Effector memory CD8-positive, alpha-beta T cell (primary cell): ENCODE measurements at places on chromosomes 4 and X.

DNA sequence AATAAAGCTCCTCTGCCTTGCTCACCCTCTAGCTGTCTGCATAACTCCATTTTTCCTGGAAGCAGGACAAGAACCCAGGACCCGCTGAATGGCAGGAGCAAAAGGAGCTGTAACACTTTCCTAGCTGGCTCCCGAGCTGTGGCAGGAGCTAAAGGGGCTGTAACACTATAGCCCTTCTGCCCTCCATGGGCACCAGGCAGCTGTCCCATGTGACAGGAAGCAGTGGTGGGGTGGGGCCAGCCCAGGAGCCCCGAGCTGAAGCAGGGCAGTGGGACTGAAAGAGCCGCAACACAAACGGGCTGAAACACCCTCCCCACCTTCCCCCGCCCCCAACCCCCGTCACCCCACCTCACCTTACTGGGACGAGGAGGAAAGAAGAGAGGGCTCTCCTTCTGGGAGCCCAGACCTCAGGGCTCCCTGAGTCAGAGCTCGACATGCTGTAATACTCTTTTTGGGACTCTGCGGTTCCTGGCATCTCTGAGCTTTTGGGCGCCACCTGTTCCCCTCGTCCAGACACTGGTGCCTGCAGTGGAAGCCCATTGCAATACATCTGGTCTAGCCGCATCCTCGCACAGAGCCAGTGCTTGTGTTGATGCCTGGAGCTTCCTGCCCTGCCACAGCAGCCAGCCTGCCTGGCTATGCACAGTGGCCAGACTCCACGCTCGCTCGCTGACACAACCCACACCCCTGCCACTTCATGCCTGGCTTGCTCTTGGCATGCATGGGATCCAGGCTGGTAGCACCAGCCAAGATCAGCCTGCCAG, 39.4 kb downstream of the PPM1K start:
- peaks cover 11% of the 10 kb centered on the region for H3K4me1 ChIP-seq
- H3K36me3 ChIP-seq = no peaks in the 10 kb centered on the region
- H3K27ac ChIP-seq = peak overlapping the region; percentile 88
- H3K27me3 ChIP-seq = no peaks in the 10 kb centered on the region
- peak; percentile 20 for DNase-seq

DNA sequence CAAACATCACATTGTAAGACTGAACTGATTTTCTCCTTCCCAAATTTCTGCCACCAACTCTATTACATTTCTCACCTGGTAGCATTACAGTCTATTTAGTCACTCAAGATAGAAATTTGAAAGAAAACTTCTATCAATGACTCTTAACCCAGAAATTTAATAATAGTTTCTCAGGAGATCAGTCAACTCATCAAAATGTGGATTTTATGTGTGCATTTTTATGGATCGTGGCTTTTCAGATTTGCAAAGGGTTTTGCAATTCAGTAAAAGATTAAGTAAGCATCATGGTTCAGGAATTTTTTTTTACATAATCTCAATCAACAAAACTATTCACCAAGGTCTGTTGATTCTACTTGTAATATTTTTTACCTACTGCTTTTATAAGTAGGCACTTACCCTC, 111.1 kb downstream of the CFAP299 start:
- H3K4me3 ChIP-seq = no peak overlapping the region
- H3K36me3 ChIP-seq = no peaks in the 10 kb centered on the region
- H3K4me1 ChIP-seq = no peaks in the 10 kb centered on the region
- no peaks in the 10 kb centered on the region for H3K27me3 ChIP-seq

DNA sequence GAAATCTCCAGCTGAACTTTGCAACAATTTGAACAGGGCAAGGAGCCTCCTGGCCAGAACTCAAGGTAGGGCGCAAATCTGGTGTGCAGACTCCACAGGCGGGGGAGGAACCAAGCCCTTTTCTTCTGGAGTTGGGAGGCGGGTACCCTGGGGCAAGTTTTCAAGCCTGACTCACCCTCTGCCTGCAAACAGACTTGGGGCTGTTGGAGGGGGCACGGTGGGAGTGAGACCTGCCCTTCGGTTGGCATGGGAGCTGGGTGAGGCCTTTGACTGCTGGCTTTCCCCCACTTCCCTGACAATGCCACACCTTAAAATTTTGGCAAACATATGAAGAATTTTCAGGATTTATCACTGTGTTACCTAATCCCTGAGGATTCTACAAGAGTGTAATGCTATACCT, 709.8 kb upstream of the DIAPH2 start:
- no peaks in the 10 kb centered on the region for H3K36me3 ChIP-seq
- no peaks in the 10 kb centered on the region for H3K4me1 ChIP-seq
- no peaks in the 10 kb centered on the region for H3K27me3 ChIP-seq
- no peak for DNase-seq
- H3K27ac ChIP-seq = no peak overlapping the region
- no peak overlapping the region for H3K4me3 ChIP-seq

GRCh38 chr4:168833881-168834280, 176.2 kb downstream of the CBR4 start:
- H3K4me3 ChIP-seq = no peak overlapping the region
- H3K27me3 ChIP-seq = peaks cover 64% of the 10 kb centered on the region
- no peaks in the 10 kb centered on the region for H3K36me3 ChIP-seq
- no peak overlapping the region for H3K27ac ChIP-seq
- peaks cover 11% of the 10 kb centered on the region for H3K4me1 ChIP-seq
- no peak for DNase-seq

GRCh38 chr4:66284991-66285451, 614.7 kb upstream of the EPHA5 start:
- no peaks in the 10 kb centered on the region for H3K27me3 ChIP-seq
- H3K36me3 ChIP-seq = no peaks in the 10 kb centered on the region
- no peak for DNase-seq
- no peak overlapping the region for H3K27ac ChIP-seq
- H3K4me3 ChIP-seq = no peak overlapping the region
- no peaks in the 10 kb centered on the region for H3K4me1 ChIP-seq

DNA sequence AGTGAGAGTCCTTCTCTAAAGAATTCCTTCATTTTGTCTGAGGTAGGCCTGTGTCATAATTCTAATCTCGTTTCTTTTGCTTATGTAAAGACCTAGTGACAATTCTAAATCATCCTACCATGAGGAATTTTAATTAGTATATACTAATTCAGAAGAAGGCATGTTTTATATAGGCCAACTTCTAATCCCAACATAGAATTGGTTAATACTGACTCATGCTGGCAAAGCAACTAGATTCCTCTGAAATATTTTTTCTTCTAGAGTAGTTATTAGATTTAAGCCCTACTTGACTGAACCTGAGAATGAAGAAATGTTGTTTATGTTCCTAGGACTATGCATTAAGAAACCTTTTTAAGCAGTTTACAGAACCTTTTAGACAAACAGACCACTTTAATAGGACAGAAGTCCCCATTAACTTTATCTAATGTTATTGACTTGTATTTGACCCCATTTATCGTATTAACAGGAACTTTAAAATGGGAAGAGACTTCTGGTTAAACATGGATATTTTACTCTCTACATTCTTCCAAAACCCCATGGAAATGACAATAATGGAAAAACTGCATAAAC, 56.1 kb upstream of the EIF1AX start:
- H3K27me3 ChIP-seq = no peaks in the 10 kb centered on the region
- peak overlapping the region; percentile 86 for H3K27ac ChIP-seq
- no peak for DNase-seq
- H3K36me3 ChIP-seq = peaks cover 60% of the 10 kb centered on the region
- H3K4me3 ChIP-seq = no peak overlapping the region
- peaks cover 6% of the 10 kb centered on the region for H3K4me1 ChIP-seq

DNA sequence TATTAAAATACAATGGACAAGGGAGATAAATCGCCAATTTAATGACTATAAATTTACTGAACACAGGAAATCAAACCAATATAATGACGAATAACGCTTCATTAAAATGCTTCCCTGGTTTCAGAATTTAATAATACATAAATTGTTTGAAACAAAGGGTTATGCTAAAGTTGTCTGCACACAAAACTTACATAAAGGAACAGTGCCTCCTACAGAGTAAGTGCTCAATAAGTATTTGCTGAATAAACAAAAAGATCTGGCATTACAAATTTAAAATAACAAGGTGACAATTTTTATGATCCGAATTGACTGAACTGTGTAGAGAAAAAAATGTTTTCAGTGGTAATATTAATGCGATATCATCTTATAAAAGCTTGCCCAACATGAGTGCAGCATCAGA, 69.6 kb downstream of the NOCT start:
- peaks cover 18% of the 10 kb centered on the region for H3K4me1 ChIP-seq
- no peaks in the 10 kb centered on the region for H3K27me3 ChIP-seq
- H3K4me3 ChIP-seq = peak overlapping the region; percentile 100
- DNase-seq = no peak

DNA sequence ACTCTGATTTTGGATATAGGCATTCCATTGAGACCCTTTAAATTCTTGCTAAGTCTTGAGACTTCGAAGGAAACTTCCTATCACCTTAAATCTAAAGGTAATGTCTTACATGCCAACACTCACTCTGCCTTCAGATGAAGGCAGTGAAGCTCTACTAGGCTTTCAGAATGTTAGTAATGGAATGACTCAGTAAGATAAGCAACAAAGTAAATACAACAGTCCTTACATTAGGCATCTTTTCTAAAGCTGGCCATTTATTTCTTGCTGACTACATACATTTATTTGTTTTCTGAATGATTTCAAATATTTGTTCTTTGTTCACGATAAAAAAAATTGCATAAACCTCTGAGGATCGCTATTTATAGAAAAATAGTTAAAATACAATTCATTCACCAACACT, 43.5 kb downstream of the ASIC5 start:
- H3K27me3 ChIP-seq = peaks cover 9% of the 10 kb centered on the region
- no peaks in the 10 kb centered on the region for H3K4me1 ChIP-seq
- no peak for DNase-seq

GRCh38 chr4:110248100-110248499, 49.7 kb upstream of the ELOVL6 start:
- H3K27me3 ChIP-seq = peaks cover 6% of the 10 kb centered on the region
- no peaks in the 10 kb centered on the region for H3K4me1 ChIP-seq
- no peak for DNase-seq
- H3K4me3 ChIP-seq = no peak overlapping the region
- H3K27ac ChIP-seq = peak overlapping the region; percentile 51

DNA sequence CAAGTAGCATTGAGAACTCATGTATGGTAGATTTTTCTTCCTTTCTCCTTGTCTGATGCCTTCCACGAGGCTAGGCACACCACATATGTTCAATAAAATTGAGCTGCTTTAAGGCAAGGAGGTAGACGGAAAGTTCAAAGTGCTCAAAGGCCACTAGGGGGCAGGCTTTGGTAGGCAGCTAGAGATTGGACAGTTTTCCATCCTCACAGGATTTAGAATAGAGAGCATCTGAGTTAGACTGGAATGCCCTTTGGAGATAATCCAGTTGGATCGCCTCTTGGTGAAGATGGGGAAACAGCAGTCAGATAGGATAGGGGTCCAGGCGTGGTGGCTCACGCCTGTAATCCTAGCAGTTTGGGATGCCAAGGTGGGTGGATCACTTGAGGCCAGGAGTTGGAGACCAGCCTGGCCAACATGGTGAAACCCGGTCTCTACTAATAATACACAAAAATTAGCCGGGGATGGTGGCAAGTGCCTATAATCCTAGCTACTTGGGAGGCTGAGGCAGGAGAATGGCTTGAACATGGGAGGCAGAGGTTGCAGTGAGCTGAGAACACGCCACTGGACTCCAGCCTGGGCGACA, 30.4 kb downstream of the ELF4 start:
- no peaks in the 10 kb centered on the region for H3K27me3 ChIP-seq
- peaks cover 21% of the 10 kb centered on the region for H3K4me1 ChIP-seq
- peak overlapping the region; percentile 80 for H3K27ac ChIP-seq
- peak; percentile 39 for DNase-seq
- H3K4me3 ChIP-seq = peak overlapping the region; percentile 63

GRCh38 chr4:160848901-160849760, 1314.7 kb downstream of the FSTL5 start:
- H3K4me3 ChIP-seq = no peak overlapping the region
- no peaks in the 10 kb centered on the region for H3K36me3 ChIP-seq
- H3K27ac ChIP-seq = no peak overlapping the region
- DNase-seq = no peak

DNA sequence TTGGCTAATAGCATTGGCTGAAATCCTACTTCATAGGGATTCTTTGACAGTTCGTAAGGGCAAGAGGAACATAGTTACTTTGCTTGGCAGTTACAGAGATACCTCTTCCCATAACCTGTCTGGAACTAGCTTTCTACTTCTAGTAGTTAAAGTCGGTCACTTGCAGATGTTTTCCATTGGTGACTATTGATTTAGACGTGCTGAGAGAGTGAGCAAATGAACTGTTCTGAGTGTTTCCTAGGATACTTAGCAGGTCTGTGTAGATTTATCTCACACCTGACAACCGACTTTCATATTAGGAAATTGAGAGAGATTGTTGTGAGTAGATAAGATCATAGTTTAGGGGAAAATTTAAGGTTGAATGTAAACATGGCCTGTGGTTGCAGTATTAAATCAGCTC, 116.8 kb downstream of the TSPAN7 start:
- H3K27me3 ChIP-seq = peaks cover 46% of the 10 kb centered on the region
- H3K4me1 ChIP-seq = no peaks in the 10 kb centered on the region
- no peak overlapping the region for H3K4me3 ChIP-seq
- H3K27ac ChIP-seq = no peak overlapping the region
- H3K36me3 ChIP-seq = no peaks in the 10 kb centered on the region
- DNase-seq = no peak

DNA sequence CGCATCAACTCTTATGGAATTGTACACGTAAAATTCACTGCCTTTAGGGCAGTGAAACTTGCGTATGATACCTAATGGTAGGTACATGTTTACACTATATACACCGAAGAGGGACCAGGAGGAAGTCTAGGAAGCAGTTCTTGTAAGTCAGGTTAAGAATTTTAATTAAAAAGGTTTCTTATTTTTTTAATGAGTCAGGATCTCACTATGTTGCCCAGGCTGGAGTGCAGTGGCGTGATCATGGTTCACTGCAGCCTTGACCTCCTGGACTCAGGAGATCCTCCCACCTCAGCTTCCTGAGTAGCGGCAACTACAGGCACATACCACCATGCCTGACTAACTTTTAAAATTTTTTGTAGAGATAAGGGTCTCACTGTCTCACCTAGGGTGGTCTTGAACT, 6.6 kb downstream of the NUDT9 start:
- no peak overlapping the region for H3K4me3 ChIP-seq
- DNase-seq = no peak
- H3K27me3 ChIP-seq = no peaks in the 10 kb centered on the region

GRCh38 chr4:2072971-2073807, 14.1 kb downstream of the NAT8L start:
- H3K27ac ChIP-seq = no peak overlapping the region
- no peak for DNase-seq
- H3K4me1 ChIP-seq = no peaks in the 10 kb centered on the region
- H3K36me3 ChIP-seq = no peaks in the 10 kb centered on the region
